Activated CD4-positive, CD25-positive, alpha-beta regulatory T cell treated with anti-CD3 and anti-CD28 coated beads, Interleukin-2, amount 50 U/mL, for 16 hours (primary cell): ENCODE measurements at places on chromosomes 7 and 10.

GRCh38 chr7:81676813-81677212, 93.0 kb downstream of the HGF start:
- no peak for DNase-seq

GRCh38 chr10:110357252-110357780, 52.6 kb upstream of the SMNDC1 start:
- DNase-seq: peak; percentile 42

DNA sequence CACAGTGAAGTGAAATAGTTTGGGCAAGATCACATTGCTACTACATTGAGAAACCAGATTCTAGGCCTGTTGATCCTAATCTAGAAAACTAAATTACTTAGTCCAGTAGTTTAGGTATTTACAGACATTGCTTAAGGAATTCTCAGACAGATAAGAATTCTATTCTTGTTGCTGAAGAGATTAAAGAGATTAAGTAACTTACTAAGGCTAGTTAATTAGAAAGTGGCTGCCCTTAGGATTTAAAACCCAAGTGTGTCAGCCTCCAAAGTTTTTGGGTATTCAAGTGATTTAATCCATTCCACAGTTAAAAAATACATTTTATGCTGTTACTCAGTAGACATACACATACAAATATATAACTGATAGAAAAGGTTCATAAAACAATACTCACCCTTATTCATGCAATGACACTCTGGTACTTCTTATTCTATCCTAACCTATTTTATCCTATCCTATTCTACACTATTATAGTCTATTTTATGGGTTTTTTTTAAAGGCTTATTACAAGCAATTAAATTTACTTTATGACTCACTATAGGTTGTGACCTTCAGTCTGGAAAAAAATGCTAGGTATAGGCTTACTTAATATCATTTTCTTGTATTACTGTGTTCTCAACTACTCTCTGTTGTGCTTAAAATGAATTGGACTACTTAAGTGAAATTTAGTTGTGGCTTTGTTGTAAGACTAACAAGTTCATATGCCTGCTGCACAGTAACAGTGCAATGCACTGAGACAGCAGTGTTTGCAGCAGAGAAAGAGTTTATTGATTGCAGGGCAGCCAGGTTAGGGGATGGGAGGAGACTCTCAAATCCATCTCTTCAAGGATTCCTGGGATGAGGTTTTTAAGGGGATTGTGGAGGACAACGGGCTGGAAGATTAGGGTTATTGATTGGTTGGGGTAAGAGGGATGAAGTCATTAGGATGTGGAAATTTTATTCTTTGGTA, 10.7 kb downstream of the SPAM1 start:
- no peak for DNase-seq

- DNase-seq: no peak
Measured at GRCh38 chr10:59382831-59383295, 20.5 kb upstream of the FAM13C start.

- DNase-seq: no peak
Measured at GRCh38 chr10:91551856-91552255, 81.0 kb downstream of the PPP1R3C start.

- DNase-seq: no peak
Measured at GRCh38 chr10:91689731-91690168, 56.9 kb upstream of the PPP1R3C start.

DNA sequence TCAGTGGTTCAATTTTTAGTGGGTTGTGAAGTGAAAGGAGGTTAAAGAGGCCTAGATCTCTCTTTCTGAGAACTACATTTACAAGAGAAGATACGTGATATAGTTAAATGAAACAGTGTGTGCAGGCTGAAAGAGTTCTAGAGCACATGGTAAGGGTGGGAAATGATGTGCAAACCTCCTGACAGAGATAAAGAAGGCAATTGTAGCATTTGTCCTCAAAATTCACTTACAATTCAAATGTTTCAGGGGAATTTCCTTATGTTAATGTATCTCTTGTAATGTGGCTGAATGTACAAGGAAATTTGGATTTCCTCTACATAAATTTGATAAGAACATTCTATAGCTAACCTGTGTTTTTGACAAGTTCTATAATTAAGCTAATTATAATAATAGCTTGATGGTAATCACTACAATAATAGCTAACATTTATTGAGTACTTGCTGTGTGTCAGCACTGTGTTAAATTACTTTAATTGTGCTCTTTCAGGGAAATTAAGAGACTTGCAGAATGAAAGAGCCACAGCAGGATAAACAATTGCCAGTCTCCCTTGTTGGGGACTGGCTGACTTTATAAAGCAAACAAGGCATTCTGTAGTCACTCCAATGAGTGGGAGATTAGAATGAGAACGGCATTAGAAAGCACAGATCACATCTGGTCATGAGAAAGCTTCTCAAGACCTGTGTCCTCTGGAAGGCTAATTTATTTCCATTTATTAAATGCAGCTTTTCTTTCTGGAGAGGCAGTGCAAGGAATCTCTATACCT, 139.7 kb upstream of the TMEM72 start:
- DNase-seq: no peak

DNA sequence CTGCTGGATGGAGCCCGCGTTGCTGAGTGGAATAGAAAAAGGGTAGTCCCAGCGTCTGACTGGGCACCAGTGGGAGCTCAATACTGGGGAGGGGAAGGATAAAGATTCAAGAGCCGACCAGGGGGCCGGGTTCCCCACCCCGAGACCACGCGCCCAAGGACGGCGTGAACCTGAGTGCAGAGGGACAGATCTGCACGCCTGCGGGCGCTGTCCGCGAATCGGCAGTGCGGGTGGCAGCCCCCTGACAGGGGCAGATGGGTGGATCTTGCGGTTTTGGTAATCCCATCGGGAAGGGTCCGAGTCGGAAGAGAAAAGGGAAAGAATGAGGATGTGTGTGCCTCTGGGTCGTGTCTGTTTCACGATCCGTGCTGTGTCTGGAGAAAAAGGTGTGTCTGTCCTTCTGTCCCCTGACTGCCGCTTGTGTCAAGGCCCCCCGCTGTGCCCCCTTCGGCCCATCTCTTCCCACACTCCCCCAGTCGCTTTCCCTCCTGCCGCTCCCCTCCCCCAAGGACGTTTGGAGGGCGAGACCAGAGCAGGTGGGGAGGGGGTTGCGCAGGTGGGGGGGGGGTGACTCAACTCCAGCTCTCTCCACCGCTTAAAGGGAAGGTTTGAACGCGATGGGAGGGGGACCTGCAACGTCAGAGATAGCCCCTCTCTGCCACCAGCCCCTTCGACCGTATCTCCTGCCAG, 734 bp upstream of the VGF start:
- DNase-seq: no peak

DNA sequence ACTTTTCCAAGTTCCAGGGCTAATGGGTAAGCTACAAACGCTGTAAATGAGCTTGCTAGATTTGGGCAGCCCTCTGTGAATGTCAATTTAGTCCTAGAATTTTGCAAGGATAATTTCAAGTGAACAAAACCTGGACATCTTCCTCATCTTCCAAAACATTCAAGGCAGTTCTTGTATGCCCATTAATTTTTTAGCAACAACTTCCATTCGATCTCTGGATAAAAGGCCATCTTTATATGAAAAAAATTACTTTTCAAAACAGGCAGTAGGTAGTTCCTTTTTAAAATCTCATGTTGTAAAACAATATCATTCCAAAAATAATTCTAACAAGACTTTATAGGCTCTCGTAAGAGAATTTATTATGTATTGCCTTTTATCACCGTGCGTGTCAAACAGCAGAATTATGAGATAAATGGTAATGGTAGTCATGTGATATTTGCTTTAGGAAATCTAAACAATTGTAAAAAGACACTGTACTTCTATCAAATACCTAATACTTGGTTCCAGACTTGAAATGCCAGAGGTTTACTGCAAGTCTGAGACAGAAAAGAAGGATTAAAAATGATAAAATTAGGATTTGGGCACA, 143.7 kb upstream of the NRP1 start:
- DNase-seq: no peak

DNA sequence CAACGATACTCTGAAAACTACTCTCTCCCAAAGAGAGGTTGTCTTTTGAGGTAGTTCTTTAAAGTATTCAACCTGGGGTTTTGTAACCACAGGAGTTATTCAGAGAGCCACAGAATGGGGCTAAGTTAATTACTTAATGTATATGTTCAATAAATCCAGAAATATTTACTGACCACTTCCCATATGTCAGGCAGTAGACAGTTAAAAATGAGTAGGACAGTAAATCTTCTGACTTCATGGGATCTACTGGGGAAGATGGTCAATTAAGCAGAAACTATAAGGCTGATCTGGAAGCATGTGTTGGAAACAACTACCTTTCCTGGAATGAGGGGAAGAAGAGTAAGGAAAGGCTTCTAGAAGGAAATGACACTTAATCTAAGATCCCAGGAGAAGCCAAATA, 167.7 kb downstream of the MAGI2 start:
- no peak for DNase-seq

GRCh38 chr7:69213878-69214277, 384.4 kb upstream of the AUTS2 start:
- no peak for DNase-seq
